ENCODE measurements at places on chromosomes 12 and 14. TPM values are rescaled to one million over a fixed set of nuclear protein-coding genes. Genes with fewer than 3 reads are reported as not detected.

DNA sequence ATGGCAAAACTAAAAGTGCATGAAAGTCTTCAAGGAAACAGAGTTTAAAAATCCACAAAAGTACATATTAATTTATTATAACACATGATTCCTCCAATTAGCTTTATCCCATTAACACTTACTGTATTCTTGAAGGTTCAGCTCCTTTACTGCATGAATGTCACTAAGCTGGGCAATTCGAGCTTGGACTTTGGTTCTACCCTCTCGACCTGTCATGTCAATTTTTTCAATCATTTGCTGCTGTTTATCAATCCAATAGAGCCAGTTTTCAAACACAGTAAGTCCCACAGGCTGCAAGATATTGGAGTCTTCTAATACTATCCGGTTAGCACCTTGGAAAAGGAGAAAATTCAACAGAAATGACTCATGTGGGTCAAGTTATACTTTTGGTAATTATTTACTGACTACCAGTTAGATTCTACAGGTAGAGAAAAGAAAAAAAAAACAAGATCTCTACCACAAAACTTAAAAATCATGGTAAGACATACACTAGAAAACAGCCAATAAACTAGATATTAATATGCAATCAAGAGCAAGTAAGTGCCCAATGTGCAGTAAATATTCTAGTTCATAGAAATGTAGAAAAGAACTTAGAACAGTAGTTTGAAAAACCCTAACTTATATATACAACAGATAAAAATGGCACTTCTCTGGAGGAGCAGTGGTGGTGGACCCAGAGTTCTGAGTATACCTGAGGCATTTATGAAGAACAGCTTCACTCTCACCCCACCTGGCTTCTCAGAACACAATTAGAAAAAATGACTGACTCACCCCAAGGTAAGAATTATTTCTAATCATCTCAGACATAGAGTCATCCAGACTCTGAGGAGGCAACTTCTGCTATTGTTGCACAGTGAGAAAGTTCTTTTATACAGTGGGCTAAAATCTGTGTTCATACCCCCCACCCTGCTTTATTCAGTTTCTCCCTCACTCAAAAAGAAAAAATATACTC lies 67.7 kb downstream of the BCL2L14 start:
- H3K4me3 ChIP-seq = no peak overlapping the region
- H3K27ac ChIP-seq = no peak overlapping the region
- no peaks in the 10 kb centered on the region for H3K27me3 ChIP-seq
- no peaks in the 10 kb centered on the region for H3K36me3 ChIP-seq

- no peaks in the 10 kb centered on the region for H3K36me3 ChIP-seq
- no peaks in the 10 kb centered on the region for H3K27me3 ChIP-seq
- H3K27ac ChIP-seq = peak overlapping the region; percentile 3
- H3K4me1 ChIP-seq = no peaks in the 10 kb centered on the region
- no peak overlapping the region for H3K4me3 ChIP-seq
- no peak for DNase-seq
Measured at GRCh38 chr12:30000401-30000800, 216.7 kb upstream of the TMTC1 start.

MMP14 gene
- total RNA-seq = 136 TPM

GRCh38 chr14:73232984-73233383 lies 4.3 kb upstream of the PAPLN start:
- no peak for DNase-seq
- peaks cover 10% of the 10 kb centered on the region for H3K4me1 ChIP-seq
- H3K27ac ChIP-seq = no peak overlapping the region
- H3K36me3 ChIP-seq = no peaks in the 10 kb centered on the region

GTF2A1 gene
- total RNA-seq = 33.3 TPM

- H3K36me3 ChIP-seq = no peaks in the 10 kb centered on the region
- DNase-seq = no peak
- no peaks in the 10 kb centered on the region for H3K27me3 ChIP-seq
- H3K27ac ChIP-seq = no peak overlapping the region
- H3K4me3 ChIP-seq = no peak overlapping the region
Measured at GRCh38 chr12:114780746-114781399, 96.9 kb upstream of the TBX3 start.

GRCh38 chr14:67666750-67667449 lies 7.5 kb downstream of the VTI1B start:
- no peak for DNase-seq
- H3K27me3 ChIP-seq = no peaks in the 10 kb centered on the region
- H3K36me3 ChIP-seq = no peaks in the 10 kb centered on the region
- H3K27ac ChIP-seq = no peak overlapping the region

DNA sequence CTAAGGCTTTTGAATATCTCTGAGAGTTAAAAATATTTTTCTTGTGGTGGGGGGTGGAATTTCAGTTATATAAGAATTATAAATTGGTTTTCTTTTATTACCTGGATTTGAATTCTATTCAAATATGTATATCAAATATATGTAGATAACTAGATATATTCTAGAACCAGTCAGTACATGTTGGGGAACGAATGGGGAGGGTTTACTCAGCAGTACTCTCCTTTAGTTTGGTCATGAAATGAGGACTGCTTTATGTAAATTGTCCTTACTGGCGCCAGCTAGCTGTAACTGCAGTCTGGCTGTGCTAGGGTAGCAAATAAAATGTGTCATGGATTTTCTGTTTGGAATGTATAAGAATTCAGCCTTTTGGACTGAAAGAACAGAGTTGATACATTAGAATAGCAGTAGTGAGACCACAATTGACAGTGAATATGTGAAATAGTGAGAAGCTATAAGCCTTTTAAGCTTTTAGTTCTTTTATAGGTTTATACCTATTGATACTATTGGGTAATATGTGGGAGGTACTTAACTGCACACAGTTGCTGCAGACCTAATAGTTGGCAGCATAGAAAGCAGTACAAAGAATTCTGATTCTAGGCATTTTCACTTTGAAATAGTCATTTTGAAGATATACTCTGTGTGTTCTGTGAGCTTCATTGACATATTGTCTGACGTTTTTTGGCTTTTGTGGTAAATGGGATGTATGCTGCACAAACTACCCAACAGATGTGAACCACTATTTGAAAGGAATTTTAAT lies 29.0 kb downstream of the ATF7IP start:
- H3K36me3 ChIP-seq = no peaks in the 10 kb centered on the region
- H3K4me1 ChIP-seq = no peaks in the 10 kb centered on the region
- H3K27me3 ChIP-seq = no peaks in the 10 kb centered on the region
- H3K27ac ChIP-seq = peak overlapping the region; percentile 59
- H3K4me3 ChIP-seq = no peak overlapping the region

DNA sequence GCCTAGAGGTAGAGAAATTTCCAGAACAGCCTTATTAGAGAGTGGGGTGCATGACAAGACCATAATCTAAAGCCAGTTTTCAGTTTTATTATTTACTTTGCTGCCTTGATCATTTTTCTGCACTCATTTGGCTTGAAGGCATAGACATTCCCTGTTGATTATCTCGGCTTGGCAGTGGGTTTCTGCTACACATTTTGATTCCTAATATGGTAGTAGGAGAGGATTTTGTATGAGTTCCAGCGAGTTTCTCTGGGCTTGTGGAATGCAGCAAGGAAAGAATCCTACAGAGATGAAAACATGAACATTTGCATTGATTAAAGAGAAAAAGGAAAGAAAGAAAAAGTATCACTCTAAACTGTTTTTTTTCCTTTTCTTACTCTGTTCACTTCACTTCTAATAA lies 281.2 kb downstream of the PAWR start:
- H3K4me1 ChIP-seq = no peaks in the 10 kb centered on the region
- H3K4me3 ChIP-seq = no peak overlapping the region
- H3K27ac ChIP-seq = peak overlapping the region; percentile 79
- DNase-seq = no peak
- no peaks in the 10 kb centered on the region for H3K36me3 ChIP-seq

DNA sequence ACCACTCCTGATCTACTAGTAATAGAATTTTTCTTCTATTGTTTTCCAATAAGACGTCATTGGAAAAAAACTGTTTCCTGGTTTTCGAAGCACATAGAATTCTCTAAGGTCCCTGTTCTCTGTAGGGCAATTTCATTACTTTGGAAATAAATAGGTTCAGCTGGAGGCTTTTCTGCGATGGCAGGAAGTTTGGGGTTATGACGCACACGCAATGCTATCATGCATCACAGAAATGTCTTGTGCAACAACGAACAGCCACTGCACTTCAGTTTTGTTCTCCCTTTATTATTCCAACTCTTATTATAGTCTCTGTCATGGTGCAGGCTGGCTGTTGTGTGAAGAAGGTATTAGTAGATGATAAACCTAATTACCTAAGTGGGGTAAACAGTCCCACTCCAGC lies 59.0 kb downstream of the KCNK10 start:
- no peaks in the 10 kb centered on the region for H3K27me3 ChIP-seq
- no peak overlapping the region for H3K27ac ChIP-seq
- H3K36me3 ChIP-seq = no peaks in the 10 kb centered on the region
- H3K4me3 ChIP-seq = no peak overlapping the region
- DNase-seq = no peak
- no peaks in the 10 kb centered on the region for H3K4me1 ChIP-seq

DNA sequence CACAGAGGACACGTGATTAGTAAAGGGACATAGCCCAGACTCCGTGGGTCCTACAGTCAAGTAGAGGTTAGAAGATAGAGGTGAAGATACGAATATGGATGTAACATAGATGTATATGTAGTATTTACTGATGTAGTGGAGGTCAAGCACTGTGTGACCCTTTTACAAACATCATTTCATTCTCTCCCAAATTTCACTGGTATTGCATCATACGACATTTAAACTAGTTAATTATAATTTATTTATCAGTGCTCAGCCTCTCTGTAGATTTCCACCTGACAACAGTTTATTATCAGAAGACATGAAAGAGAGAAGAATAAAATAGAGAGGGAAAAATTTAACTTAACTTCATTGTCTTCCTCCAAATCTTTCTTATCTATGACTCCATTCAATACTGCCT lies 927.9 kb upstream of the TMEM132C start:
- H3K27ac ChIP-seq = no peak overlapping the region

GRCh38 chr12:79614730-79615129 lies 76.0 kb downstream of the PAWR start:
- H3K27me3 ChIP-seq = no peaks in the 10 kb centered on the region
- no peak for DNase-seq
- H3K4me1 ChIP-seq = no peaks in the 10 kb centered on the region
- no peak overlapping the region for H3K4me3 ChIP-seq
- no peaks in the 10 kb centered on the region for H3K36me3 ChIP-seq

DNA sequence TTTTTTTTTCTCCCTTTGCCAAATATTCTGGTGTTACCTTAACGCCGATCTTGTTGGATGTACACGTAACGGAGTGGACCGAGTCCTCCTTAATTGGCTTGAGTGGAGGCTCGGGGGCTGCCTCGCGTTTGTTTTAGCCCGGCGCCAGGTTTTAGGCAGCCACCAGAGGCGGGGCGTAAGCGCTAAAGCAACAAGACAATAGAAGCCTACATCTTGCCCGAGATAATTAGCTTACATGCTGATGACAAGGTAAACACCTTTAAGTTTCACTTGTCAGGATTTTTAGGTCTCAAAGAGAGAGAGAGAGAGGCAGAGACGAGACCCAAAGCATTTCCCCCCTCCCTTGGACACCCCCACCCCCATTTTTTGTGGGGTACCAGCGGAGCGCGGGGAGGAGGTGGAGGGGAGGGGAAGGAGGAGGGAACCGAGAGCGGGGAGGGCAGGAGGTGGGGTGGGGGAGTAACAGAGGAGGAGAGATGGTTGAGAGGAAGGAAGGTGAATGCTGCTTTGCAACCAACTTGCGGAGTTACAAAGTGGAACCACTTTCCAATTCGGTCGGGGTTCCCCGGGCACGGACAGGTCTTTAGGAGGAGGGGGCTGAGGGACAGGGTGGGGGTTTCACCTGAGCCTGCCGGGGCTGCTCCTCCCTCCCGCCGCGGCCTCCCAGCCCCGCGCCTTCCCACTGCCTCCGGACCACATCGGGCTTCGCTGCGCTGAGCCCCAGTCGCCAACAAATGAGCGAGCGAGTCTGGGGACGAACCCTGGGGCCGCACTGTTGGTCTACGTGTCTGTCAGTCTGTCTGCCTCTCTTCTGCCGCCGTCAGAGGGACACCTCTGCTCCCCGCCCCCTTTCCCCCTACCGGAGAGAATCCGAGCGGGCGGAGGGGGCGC lies at the start of gene NKX2-1:
Gene NKX2-1 (minus strand): TSS at position 802 of the 891 bp plus-strand sequence. CDS start 103 bp downstream, at position 699.
- H3K36me3 ChIP-seq = no peaks in the 10 kb centered on the region
- H3K27ac ChIP-seq = no peak within 1 kb of the TSS
- peaks cover 99% of the 10 kb centered on the region for H3K27me3 ChIP-seq
- DNase-seq = no peak
- peak within 1 kb of the TSS; percentile 38 for H3K4me3 ChIP-seq

DNA sequence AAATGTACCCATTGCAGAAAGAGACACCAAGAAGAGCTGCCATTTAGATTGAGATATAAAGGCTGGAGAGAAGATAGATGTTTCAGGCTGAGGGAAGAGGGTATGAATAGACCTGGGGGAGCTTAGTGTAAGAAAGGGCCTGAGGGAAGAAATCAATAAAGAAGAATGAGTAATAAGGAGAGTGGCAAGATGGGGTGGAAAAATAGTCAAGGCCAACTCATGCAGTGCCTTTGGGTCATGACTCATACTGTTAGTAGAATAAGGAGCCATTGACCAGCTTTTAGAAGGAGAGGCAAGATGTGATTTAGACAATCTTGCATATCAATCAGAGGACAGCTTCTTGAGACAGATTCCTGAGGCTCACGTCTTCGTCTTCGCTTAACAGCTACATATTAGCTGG lies 287.5 kb downstream of the DUSP6 start:
- H3K36me3 ChIP-seq = no peaks in the 10 kb centered on the region
- no peaks in the 10 kb centered on the region for H3K4me1 ChIP-seq
- no peak overlapping the region for H3K4me3 ChIP-seq
- H3K27me3 ChIP-seq = no peaks in the 10 kb centered on the region

GRCh38 chr12:120751389-120751788 lies 25.8 kb downstream of the ACADS start:
- H3K27me3 ChIP-seq = no peaks in the 10 kb centered on the region
- no peaks in the 10 kb centered on the region for H3K36me3 ChIP-seq
- no peak for DNase-seq
- no peak overlapping the region for H3K27ac ChIP-seq

DNA sequence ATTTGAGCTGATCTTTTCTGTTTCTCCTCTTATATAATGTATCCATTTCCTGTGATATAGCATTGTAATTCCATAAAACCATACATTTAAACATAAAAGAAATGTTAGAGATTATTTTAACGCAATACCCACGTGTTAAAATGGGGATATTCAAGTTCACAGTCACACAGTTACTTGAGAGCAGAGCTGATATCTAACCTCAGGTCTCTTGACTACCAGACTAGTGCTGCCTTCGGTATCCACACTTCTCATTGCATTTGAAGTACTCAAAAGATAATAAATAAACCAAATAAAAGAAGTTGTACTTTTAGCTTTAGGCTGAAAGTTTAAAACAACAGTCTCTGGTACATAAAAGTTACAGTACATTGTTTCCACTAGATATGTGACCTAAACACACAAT lies 2.9 kb downstream of the CLECL1 start:
- no peak overlapping the region for H3K27ac ChIP-seq
- no peak for DNase-seq
- H3K27me3 ChIP-seq = no peaks in the 10 kb centered on the region
- H3K4me3 ChIP-seq = no peak overlapping the region
- no peaks in the 10 kb centered on the region for H3K4me1 ChIP-seq

- no peaks in the 10 kb centered on the region for H3K27me3 ChIP-seq
- no peak for DNase-seq
- no peaks in the 10 kb centered on the region for H3K36me3 ChIP-seq
- H3K27ac ChIP-seq = no peak overlapping the region
Measured at GRCh38 chr14:50820786-50821509, 10.0 kb downstream of the NIN start.

GRCh38 chr14:24378327-24378726 lies 10.3 kb downstream of the NFATC4 start:
- H3K4me1 ChIP-seq = no peaks in the 10 kb centered on the region
- no peak overlapping the region for H3K4me3 ChIP-seq
- peak overlapping the region; percentile 63 for H3K27ac ChIP-seq

RD3L gene
- not detected for total RNA-seq

- no peaks in the 10 kb centered on the region for H3K4me1 ChIP-seq
- H3K27ac ChIP-seq = peak overlapping the region; percentile 62
- H3K27me3 ChIP-seq = no peaks in the 10 kb centered on the region
- no peak overlapping the region for H3K4me3 ChIP-seq
- H3K36me3 ChIP-seq = no peaks in the 10 kb centered on the region
Measured at GRCh38 chr14:76844223-76844622, 18.0 kb downstream of the LRRC74A start.

Data from breast epithelium (tissue), 4 donors.